Anterior cingulate cortex (tissue), 58 donors: ENCODE measurements at places on chromosomes 2 and 18.

DNA sequence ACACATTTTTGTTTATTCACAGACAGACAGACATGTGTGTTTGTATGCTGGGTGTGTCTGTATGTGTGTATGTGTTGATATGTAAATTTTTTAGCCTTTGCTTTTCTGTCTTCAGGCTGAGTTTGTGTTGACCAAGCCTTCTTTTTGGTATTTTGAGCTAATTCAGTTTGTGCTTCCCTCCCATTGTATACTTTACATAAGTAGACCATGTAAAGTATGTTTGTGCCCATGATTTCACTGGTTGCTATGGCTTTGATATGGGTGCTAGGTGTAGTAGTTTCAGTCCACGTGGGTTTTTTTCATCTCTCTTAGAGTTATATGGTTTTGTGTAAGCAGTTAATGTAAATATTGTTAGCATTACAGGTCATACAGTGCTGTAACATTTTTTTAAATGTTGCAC, 129.4 kb upstream of the EPC2 start:
- no peak for DNase-seq

GRCh38 chr2:168277276-168277675, 29.9 kb upstream of the STK39 start:
- DNase-seq: no peak

DNA sequence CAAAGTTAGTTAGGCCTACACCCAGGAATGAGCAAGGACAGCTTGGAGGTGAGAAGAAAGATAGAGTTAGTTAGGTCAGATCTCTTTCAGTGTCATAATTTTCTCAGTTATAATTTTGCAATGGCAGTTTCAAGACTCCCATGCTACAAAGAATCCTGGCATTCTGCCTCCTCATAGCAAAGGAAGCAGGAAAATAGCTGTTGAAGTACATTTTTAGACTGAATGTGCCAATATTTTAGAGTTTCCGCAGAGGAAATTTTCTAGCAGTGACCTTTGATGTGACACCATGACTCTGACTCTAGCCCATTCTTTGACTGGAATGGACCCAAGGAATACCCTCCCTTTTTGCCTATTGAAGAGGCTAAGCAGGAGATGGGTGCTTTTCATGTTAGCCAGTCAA, 371.7 kb downstream of the PIK3C3 start:
- no peak for DNase-seq

GRCh38 chr2:9430316-9431293, 7.2 kb downstream of the CPSF3 start:
- no peak for DNase-seq

DNA sequence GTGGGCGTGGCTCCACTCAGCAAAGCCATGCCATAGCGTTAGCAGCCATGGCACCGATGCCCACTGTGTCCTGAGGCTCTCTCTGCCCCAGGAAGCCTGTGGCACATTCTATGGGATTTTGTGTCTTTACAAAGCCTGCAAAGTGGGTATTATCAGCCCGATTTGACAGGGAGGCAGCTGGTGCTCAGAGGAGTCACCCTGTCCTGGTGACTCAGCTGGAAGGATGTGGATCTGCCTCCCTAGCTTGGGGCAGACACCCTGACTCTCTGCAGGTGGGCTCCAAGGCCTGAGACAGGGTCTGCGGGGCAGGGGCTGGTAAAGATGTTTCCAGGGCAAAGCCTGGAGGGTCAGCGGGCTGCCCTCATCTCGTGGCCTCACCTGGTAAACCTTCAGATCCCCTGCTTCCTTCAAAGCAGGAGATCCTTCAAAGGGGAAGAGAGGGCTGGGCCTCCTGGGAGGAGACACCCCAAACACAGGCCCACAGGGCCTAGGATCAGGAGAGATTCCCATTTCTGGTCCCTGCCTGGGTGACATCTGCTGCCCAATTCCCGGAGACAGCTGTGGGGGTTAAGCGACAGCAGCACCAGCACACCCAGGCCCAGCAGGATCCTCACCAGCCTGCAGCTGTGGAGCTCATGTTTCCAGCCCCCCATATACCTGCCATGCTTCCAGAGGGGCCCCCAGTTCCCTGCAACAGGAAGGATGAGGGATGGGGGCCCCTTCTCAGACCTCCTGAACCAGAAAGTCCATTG, 3.0 kb upstream of the ASB1 start:
- DNase-seq: no peak

DNA sequence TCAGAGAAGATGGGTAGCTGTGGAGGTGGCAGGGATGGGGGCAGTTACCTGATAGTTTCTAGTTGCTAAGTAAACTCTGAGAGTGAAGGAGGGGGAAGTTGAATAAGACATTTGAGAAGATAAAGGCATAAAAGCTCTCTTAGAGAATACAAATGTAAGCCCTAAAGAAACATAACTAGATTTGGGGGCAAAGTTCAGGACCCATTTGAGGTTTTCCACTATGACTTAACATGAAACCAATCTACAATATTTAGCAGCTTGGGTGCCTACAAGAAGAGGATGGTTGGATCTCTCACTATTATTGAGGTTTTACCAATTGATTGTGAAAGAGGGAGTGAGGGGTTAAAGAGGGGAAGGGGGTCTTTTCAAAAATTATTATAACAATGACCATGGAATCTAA, 34.4 kb upstream of the LYPD6 start:
- DNase-seq: no peak

DNA sequence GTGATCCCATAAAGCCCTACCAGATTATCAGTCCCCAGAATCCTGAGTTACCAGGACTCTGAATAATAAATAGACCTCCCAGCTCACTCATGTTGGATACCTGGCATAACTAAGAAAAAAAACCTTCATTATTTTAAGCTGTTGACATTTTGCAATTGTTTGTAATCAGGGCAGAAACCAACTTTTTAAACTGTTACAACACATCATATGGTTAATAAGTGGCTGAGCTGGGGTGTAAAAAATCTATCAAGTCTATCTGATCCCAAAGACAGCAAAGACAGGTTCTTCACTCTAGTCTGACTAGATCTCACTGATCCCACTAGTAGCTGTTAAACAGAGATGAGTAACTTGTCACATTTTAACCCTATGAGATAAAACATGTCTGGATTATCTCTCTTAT, 370.3 kb downstream of the RIT2 start:
- DNase-seq: no peak

DNA sequence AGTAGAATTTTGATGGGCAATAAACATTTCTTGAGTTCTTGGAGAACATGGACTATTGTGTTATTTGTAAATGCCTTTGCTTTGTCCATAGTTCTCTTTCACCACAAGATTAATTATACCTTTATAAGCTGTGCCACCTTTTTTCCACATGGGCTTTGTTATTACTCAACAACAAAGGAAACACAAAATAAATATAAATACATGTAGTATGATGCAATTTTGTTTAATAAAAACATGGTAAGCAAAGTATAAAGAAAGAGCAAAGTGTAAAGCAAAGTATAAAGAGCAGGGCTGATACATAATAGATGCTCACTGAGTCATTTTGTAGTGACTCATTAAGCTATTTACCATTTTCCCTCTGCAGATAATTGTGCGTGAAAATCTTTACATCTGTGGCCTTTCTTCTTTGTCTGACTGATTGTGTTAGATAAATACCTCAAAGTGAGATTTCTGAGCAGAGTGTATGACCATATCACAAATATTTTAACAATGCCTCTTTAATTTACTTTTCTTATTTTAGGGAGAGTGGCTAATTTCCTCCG, 80.9 kb downstream of the CERS6 start:
- no peak for DNase-seq

- no peak for DNase-seq
These were observed 45.9 kb upstream of the AFF3 start for GRCh38 chr2:100188326-100188725.

DNA sequence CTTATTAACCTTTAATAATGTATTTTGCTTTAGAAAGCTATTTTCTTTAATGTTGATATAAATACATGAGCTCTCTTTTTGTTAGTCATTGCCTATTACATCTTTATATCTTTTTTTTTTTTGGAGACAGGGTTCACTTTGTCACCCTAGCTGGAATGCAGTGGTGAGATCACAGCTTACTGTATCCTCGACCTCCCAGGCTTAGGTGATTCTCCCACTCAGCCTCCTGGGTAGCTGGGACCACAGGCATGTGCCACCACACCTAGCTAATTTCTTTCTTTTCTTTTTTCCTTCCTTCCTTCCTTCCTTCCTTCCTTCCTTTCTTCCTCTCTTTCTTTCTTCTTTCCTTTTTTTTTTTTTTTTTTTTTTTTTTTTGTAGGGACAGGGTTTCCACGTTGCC, 15.4 kb downstream of the NAB1 start:
- no peak for DNase-seq

DNA sequence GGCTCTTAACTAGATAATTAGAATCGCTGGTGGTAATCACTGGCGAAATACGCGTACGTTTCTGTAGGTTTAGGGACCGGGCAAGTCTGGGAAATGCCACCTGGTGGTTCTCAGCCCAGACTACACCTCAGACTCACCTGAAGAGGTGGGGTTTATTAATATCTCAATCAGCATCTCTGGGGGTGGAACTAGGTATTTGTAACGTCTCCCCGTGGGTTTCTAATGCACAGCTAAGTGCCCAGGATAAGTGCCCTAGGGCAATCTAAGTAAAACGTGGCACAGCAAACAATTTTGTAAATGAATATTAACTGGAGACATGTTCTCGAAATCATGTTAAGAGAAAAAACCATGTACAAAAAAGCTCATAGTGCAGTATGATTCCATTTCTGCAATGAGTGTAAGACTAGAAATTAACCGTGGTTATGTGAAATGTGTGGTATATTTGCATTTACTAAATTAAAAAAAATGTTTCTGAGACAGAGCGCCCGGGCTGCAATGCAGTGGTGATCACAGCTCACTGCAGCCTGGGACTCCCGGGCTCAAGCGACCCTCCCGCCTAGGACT, 760 bp upstream of the CNOT11 start:
- no peak for DNase-seq

GRCh38 chr2:232328032-232328422, 50.5 kb upstream of the ALPP start:
- no peak for DNase-seq

DNA sequence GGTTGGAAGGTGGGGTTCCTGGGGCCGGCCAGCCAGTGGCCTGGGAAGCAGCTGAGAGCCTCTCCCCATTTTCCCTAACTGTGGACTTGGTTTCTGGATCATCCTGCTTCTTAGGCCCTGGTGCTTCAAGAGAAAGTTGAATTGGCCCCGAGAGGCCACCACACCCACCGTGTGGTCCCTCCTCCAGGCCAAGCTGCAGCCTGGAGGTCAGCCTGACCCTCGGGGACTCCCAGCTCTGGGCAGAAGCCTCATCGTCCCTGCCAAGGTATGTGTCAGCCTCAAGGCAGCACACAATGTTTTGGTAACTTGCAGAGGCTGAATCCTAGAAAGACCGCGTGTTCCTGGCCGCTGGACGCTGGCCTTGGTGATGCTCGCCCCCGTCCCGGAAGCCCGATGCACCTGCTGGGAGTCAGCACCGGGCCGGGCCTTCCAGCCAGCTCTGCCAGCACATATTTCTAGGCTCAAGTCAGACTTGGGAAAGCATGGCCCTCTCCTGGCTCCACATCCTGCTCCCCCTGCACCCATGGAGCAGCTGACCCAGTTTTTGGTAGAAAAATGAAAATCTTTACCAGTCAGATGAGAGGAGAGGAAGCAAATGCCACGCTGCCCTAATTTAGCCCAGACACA, 72.6 kb downstream of the ACTR2 start:
- peak; percentile 9 for DNase-seq

DNA sequence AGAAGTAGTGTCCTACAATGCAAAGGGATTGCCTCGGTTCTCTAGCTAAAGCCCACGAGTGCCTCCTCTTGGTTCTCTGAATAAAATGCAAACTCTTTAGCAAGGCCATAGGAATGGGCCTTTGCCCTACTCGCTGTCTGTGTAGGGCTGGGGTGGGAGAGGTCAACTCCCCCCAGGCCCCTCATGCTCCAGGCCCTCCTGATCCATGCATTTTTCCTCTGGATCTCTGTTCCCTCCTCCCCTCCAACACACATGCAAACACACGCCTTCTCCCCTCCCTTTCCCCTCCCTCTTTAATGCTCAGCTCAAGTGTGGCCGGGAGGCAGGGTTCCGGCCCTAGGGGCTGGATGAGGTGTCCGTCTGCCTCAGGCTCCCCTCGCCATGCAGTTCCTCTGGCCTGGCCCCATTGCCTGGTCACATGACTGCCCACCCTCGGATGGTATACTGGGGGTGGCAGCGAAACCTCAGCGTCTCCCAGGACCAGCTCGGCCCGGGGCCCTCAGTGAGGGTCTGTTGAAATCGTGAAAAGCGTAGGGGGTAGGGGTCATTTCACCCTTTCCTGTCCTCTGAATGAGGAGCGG, 14.9 kb upstream of the KLF11 start:
- no peak for DNase-seq

DNA sequence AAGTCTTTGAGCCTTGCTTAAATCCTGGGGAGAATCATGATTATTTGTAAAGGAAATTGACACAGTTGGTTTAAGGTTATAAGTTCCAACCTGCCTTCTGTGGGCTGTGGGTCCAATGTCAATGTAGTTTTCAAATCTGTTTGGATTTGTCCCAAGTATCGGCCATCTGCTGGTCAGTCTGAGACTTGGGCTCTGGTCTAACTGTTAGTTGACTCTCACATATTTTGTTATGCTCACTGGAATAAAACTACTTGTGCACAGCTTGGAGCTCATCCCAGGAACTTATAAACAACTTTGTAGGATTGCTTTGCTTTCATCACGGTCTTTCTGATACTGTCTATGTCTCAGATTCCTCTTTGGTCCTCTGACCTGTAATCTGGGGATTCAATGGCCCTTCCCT, 1026.2 kb upstream of the ZEB2 start:
- no peak for DNase-seq

DNA sequence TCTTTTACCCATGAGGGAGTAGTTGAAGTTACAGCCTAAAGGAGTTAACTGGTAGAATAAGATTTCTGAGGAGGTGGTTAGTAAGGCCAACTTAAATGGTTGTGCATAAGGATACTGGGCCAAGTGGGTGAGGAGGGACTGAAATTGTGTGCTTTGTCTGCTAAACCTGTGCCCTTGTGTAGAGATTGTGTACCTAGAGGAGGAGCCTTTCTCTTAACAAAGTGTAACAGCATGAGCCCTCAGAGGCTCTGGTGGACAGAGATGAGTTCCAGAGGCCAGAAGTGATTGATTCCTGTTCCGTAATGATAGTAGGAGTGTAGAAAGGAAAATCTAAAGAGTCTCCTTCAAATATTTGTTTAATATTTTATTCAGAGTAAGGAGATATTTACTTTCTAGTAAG, 42.9 kb downstream of the OTX1 start:
- no peak for DNase-seq
